ENCODE measurements at places on chromosomes 4 and X. TPM values are rescaled to one million over a fixed set of nuclear protein-coding genes. Genes with fewer than 3 reads are reported as not detected.
A peak's percentile ranks its signal among the peaks of the same experiment; 100 is the strongest.

- DNase-seq = no peak
- H3K27ac ChIP-seq = no peak overlapping the region
- H3K36me3 ChIP-seq = no peaks in the 10 kb centered on the region
- no peaks in the 10 kb centered on the region for H3K4me1 ChIP-seq
- H3K27me3 ChIP-seq = no peaks in the 10 kb centered on the region
- no peak overlapping the region for H3K4me3 ChIP-seq
Measured at GRCh38 chr4:133081246-133081645, 67.8 kb upstream of the PCDH10 start.

Gene GABRQ
- total RNA-seq = not detected

DNA sequence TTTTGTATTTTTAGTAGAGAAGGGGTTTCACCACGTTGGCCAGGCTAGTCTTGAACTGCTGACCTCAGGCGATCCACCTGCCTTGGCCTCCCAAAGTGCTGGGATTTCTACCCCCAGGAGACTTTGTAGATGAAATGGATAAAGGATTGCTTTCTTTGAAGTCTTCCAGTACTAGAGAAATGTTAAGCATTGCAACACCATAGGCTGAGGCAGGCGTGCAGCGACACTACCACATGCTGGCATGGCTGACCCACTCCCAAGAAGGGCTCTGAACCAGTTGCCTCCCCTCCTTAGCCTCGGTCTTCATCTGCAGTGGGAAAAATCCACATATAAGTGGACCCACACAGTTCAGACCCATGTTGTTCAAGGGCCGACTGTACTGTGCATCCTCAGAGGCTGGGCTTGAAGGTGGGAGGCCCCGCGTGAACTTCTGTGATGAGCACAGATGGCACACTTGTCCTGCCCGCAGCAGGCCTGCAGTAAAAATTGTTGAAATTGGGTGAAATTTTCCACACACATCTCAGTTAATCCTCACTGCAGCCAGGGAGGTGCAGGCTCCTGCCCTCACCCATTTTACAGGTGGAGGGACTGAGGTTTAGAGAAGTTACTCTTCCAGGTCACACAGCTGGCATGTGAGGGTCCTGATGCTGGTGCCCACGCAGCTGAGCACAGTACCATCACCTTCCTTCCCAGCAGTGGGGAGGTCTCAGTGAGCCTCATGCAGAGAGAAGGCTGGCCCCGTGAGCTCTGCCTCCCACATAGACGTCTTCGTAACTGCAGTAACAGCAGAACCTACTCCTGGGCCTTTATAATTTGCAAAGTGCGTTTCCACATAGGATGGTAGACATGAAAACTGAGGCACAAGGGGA, 35.5 kb downstream of the HTRA3 start:
- H3K4me3 ChIP-seq = no peak overlapping the region
- DNase-seq = no peak
- no peaks in the 10 kb centered on the region for H3K27me3 ChIP-seq
- H3K4me1 ChIP-seq = no peaks in the 10 kb centered on the region

DNA sequence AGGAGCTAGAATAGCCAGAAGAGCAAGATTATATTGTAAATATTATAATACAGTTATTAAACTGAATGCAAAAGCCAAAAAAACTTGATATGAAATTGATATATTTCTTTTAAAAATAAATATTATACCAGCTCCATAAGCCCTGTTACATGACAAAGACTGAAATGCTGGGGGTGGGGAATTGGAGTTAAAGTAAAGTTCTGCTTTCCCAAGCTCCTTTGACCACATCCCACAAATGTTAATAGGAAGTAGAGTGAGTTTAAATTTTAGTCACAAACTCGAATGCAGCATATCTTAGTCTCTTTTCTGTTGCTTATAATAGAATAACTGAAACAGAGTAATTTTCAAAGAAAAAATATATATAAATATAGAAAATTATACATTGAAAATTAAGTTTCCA, 46.9 kb upstream of the NFKB1 start:
- H3K4me3 ChIP-seq = no peak overlapping the region
- DNase-seq = no peak
- no peaks in the 10 kb centered on the region for H3K27me3 ChIP-seq
- H3K36me3 ChIP-seq = no peaks in the 10 kb centered on the region
- H3K27ac ChIP-seq = no peak overlapping the region

Gene RPS6KA6
- total RNA-seq = 0.05 TPM

DNA sequence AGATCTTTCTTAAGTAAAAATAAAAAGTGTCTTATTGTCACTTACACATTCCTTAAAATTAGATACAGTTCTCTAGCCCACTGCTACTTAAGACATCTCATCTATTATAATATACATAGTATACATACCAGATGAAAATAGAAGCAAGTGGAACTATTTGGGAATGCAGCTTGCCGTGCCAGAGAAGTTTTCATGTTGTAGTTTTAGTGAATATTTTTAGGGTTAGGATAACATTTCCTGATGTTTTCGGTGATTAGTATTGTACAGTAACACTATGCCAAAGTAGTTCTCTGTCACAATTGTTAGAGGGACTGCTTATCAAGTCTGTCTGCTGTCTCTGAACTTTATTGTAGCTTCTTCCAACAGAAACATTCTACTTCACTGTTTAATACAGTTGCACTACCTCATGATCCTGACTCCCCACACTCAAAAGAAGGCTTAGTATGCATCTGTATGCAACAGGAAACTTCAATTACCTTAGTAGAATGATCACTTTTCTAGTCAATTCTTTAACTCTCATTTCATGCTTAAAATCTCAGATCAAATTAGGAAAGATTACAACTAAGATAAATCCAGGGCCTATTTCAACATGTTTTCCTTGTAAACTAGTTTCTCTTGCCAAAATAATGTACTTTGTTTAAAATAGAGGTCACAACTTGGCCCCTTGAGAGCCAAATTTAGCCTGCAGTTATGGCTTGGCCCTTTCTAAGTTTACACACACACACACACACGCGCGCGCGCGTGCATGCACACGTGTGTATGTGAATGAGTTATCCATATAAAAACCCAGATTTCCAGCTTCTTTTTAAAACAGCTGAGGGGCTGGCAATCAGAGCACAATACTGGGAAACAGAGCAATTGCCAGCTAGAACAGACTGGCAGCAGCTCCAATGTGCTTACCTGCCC, 42.3 kb upstream of the SRPX start:
- H3K27ac ChIP-seq = no peak overlapping the region
- no peaks in the 10 kb centered on the region for H3K27me3 ChIP-seq
- DNase-seq = no peak
- no peaks in the 10 kb centered on the region for H3K36me3 ChIP-seq

Gene PHOX2B
- total RNA-seq = not detected

DNA sequence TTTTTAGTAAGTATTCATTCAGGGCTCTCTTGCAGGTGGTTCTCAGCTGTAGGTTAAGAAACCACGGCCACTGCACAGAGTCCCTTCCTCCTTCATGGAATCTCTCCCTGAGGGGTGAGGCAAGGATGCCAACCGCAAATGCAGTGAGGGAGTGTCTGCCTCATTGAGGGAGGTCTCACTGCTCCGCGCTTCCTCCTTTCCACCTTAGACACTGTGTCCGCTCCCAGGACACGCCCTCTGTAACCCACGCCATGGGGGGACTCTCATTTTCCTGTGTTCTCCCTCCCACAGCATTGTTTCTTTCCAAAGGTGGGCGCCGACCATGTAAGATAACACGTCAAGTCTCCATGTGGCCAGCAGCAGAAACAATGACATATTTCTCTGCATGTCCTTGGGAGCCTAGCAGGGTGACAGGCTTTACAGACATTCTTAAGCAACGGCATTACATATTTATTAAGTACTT, 63.2 kb downstream of the SEPSECS start:
- no peaks in the 10 kb centered on the region for H3K4me1 ChIP-seq
- no peaks in the 10 kb centered on the region for H3K27me3 ChIP-seq
- DNase-seq = no peak
- H3K36me3 ChIP-seq = no peaks in the 10 kb centered on the region

Gene RAP1GDS1
- total RNA-seq = 54.7 TPM

DNA sequence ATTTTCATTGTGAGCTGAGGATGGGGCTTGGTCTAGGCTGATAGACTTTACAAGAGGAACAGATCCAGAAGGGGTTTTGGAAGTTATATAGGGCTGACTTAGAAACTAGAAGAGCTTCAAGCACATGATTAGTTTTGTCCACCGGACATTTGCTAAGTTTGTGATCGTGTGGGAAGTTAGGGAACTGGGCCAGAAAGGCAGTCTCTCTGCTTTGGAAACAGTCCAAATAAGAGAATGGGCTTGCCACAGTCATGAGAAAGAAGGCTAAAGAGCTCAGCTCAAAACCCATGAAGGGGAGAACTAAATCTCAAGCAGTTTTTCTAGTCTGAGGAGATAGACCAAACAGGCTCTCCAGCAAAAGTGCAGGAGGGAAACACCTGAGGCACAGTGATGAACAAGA, 67.8 kb downstream of the ZNF674 start:
- H3K4me3 ChIP-seq = no peak overlapping the region
- H3K27me3 ChIP-seq = no peaks in the 10 kb centered on the region
- peaks cover 14% of the 10 kb centered on the region for H3K36me3 ChIP-seq

DNA sequence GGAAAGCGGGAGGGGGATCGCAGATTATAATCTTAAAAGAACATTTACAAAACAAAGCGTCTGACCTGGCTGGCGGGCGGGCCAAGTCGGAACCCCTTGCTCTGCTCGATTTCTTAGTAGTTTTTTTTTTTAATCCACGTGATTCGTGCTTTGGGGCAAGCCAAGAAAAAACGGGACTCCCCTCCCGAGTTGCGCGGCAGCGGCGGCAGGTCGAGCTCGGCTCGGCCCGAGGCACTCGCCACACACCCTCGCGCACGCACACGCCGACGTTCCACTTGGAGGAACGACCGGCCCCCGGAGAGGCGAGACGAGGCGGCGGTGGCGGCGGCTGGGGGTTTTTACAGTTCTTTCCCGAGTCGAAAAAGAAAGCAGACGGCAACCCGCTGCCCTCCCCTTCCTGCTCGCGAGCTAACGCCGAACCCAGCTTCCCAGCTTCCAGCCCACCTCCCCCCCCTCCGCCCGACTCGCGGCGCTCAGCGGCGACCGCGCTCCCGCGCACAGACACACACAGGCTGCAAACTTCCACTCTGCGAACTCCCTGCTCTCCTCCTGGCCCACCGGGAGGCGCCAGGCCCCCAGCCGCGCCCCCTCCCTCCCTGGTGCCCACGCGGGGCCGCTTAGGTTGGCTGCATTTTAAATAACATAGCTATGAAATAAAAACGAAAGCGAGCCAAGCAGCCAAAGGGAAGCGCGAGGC, 1.2 kb downstream of the BCOR start:
- peak overlapping the region; percentile 60 for H3K27ac ChIP-seq
- no peaks in the 10 kb centered on the region for H3K36me3 ChIP-seq
- peak overlapping the region; percentile 32 for H3K4me3 ChIP-seq
- peaks cover 24% of the 10 kb centered on the region for H3K4me1 ChIP-seq

Gene TMEM154
- 36.3 TPM for total RNA-seq

DNA sequence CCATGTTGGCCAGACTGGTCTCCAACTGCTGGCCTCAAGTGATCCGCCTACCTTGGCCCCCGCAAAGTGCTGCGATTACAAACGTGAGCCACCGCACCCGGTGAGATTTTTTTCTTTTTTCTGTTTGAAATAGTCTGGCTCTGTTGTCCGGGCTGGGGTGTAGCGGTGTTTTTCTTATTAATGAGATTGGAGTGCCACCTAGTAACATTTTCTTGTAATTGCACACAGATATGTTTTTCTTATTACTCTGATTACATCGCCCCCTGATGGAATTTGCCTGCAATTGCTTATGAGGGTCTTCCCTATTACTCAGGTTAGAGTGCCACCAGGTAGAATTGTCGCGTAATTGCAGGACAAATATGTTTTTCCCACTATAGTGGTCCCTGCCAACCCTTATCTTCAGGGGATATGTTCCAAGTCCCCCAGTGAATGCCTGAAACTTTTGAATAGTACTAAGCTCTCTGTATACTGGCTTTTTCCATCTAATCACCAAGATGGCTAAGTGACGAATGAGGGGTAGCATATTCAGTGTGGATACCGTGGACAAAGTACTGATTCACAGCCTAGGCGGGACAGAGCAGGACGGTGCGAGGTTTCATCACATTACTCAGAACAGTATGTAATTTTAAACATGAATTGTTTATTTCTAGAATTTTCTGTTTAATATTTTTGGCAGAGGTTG, 8.6 kb upstream of the PDHA1 start:
- H3K27me3 ChIP-seq = no peaks in the 10 kb centered on the region
- no peak for DNase-seq
- no peak overlapping the region for H3K27ac ChIP-seq
- no peak overlapping the region for H3K4me3 ChIP-seq

DNA sequence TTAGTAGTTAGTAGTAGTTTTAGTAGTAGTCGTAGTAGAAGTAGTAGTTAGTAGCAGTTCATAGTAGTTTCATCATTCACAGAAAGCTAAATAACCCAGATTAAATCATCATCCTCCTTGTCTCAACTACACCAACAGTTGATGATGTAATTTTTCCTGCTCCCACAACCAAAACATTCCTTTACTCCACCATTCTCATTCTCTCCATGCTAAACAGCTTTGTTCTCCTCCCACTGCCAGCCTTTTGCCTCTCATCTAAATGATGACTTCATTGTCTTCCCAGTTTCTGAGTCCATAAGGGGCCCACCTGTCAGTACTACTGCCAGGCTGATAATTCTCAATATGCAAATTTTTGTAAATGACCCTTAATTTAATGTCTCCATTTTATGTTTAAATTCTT, 68.9 kb downstream of the ARHGAP24 start:
- no peak overlapping the region for H3K4me3 ChIP-seq
- H3K4me1 ChIP-seq = no peaks in the 10 kb centered on the region
- DNase-seq = no peak

DNA sequence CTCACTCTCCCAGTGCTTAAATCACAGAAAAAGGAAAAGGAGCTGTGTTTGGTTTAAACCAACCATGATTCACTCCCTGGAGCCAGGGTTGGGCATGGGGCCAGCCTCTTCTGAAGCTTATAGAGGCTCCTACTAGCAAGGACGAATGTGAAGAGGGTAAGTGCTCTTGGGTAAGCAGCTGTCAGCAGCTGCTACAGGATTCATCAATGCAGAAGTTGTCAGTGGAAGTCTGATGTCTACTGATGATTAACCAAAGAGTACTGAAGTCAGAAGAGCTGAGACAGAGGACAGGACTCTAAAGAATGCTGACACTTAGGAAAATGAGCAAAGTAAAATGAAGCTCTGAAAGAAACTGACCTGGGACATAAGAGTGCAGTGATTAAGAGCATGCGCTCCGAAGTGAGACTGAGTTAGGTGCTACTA, 32.7 kb upstream of the JADE1 start:
- no peak overlapping the region for H3K27ac ChIP-seq
- H3K27me3 ChIP-seq = no peaks in the 10 kb centered on the region
- H3K4me3 ChIP-seq = no peak overlapping the region
- DNase-seq = no peak

GRCh38 chrX:71102292-71102691, 4.2 kb downstream of the CXorf65 start:
- H3K4me3 ChIP-seq = no peak overlapping the region
- H3K4me1 ChIP-seq = peaks cover 82% of the 10 kb centered on the region
- H3K27me3 ChIP-seq = no peaks in the 10 kb centered on the region
- peak overlapping the region; percentile 23 for H3K27ac ChIP-seq

Gene MAGEA9B
- not detected for total RNA-seq

DNA sequence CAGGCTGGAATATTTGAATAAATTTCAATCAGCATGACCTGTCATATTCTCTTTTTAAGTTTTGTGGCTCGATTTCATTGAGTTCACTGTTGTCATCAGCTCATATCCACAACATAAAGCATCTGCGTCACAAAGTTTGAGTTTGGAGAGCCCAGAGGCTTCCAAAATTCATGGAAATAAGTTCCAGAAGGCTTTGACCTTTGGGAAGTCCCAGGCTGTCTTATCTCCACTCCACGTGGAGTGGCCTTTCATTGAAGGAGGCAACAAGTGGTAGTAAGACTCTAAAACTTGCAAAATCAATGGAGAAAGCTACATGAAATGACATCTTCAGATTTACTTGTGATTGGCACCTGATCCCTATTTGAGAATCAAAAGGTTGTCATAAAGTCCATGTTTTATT, 54.1 kb upstream of the UNC5C start:
- no peak overlapping the region for H3K27ac ChIP-seq
- DNase-seq = no peak
- H3K4me1 ChIP-seq = no peaks in the 10 kb centered on the region
- H3K27me3 ChIP-seq = no peaks in the 10 kb centered on the region
- H3K4me3 ChIP-seq = no peak overlapping the region
